ENCODE measurements at places on chromosomes 5 and 9.
A peak's percentile ranks its signal among the peaks of the same experiment; 100 is the strongest.

GRCh38 chr9:133385452-133385851, 9.3 kb downstream of the STKLD1 start:
- no peak for DNase-seq

GRCh38 chr9:88775037-88775471, 216.2 kb upstream of the S1PR3 start:
- DNase-seq: no peak

GRCh38 chr9:114905170-114905940, 25.0 kb downstream of the TNFSF8 start:
- DNase-seq: peak; percentile 12

GRCh38 chr5:10559871-10560270, 4.0 kb upstream of the ANKRD33B start:
- DNase-seq: no peak

- no peak for DNase-seq
These were observed 160.3 kb downstream of the ARSB start for GRCh38 chr5:78824831-78825281.

DNA sequence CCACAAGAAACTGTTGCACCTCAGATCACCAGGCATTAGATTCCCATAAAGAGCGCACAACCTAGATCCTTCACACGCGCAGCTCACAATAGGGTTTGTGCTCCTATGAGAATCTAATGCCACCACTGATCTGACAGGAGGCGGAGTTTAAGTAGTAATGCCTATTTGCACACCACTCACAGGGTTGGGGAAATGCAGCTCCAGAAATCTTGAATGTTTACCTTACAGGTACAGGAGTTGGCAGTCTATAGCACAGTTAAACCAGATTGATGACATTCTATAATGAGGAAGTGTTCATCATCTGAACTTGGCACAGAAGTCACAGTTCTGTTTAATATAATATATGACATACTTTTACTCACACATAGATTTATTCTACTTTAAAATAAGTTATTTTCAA, 732.2 kb upstream of the ZNF608 start:
- DNase-seq: no peak

DNA sequence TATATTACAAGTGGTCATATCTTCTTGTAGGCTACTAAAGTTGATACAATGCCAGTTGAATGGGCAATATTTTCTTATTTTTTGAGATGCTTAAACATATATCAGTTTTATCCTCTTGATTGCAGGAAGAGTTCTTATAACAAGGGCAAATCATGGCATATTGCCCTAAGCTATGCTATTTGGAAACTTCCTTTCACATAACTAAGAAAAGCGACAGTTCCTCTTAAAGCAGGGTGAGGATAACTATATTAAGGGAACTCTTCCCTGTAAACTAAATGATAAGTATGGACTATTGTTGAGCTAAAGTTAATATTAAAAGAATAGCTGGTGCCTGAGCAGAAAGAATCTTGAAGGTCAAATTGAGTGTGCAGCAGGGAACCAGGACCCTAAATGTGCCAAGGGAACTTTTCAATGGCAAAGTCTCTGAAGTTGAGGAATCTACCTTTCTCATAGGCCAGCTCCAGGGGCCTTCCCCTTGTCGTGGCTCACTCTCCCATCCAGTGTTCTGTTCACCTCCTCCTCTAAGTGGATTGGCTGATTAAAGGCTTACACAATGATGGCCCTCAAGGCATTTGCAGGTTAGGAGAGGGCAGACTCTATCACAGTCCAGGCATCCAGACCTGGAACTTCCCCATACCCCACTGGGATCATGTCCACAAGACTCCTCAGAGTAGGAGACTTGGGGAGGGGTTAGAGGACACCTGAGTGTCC, 26.8 kb downstream of the FYB1 start:
- no peak for DNase-seq

DNA sequence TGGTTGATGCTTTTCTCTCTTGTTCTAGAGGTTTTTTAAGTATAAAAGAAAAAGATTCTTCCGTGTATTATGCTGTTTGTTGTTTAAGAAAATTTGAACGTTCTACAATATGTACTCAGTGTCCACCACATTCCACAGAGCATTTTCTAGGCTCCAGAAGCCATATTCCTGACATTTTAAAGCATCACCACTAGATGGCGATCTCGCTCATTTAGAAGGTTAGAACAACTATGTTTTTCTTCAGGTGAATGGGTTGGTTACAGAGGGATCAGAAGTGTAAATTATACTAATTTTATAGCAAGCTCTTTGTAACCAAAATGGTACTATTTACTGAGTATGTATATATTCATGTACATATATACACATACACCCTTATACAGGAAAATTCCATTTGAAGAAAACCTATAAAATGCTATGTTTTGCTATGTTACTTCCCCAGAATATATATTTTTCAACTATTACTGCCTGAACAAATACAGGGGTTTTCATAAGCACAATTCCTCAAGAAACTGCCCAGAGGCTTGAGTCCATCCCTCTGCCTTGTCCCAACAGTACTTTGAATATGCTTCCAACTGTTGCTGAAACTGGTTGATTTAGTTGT, 284.3 kb downstream of the CCDC171 start:
- peak; percentile 75 for DNase-seq

DNA sequence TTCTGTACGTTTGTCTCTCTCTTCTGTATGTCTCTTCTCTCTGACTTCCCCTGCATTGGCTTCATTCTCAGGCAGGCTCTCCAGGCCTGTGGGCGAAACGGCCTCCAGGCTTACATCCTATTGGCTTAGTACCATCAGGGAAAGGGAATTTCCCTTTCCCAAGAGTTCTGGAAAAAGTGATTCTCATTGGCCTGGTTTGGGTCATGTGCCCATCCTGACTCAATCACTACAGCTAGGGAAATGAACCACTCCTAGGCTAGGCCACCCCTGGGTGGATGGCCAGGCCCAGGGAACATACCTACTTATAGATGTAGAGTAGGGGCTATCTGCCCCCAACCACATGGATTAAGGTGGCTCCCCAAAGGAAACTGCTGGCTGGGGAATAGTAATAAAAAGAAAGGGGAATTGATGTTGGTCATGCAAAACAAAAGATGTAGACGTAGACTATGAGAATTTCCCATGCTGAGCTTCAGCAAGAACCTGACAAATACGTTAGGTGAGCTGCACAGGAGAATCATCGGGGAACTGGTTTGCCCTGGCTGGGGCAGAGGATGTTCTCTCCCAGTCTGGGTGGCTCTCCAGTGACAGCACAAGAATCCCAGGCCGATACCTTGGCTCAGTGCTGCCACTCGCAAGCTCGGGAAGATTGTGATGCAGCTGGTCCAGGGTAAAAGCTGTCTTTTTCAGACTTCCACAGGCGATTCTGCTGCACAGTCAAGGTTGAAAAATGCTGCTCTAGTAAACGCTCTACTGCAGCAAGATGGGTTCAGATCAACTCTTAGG, 3.7 kb upstream of the EGR1 start:
- DNase-seq: no peak
